ENCODE measurements at places on chromosomes 3 and 15.
A peak's percentile ranks its signal among the peaks of the same experiment; 100 is the strongest.

- no peak for DNase-seq
Measured at GRCh38 chr3:155629056-155629455, 115.8 kb downstream of the PLCH1 start.

DNA sequence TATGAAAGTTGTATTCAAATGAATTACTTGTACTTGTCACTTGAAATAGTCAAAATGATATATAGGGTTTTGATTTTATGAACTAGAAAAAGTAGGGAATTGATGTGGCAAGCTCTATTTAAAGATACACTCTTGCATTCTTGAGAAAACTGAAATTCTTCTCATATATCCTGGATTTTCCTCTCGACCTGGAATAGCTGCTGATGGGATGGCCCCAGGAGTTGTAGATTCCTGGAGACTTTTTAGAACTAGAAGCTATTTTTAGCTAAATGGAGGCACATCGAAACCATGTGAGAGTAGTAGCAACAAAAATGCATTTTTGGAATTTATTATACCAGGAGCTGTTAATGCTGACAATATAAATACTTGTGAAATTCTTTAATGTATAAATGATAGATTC lies 125.9 kb downstream of the LEKR1 start:
- no peak for DNase-seq

DNA sequence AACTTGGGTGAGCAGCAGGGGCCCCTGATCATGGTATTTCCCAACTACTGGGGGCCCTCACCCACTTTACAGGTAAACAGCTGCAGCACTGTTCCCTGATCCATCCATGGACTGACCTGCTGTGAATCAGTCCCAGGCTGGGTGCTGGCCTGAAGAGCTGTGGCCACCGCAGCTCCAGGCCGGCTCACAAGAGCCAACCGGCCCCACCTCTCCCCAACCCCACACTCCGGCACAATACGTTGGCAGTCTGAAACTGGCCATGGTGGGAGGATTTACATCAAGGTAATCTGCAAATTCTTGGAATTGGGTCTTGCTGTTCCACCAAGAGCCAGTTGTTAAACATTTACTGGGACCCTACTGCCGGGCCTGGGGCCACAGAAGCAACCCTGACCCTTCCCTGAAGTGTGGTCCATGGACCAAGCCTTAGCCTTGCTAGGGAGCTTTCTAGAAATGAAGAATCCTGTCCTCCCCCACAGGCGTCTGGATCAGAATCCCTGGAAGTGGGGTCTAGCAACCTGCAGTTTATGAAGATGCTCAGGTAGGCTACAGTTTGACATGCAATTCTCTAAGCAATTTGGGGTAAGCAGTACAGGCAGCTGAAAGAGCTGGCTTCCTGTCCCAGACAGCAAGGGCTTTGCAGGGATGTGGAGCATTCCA lies 3.7 kb downstream of the SLC6A20 start:
- DNase-seq, result no peak

DNA sequence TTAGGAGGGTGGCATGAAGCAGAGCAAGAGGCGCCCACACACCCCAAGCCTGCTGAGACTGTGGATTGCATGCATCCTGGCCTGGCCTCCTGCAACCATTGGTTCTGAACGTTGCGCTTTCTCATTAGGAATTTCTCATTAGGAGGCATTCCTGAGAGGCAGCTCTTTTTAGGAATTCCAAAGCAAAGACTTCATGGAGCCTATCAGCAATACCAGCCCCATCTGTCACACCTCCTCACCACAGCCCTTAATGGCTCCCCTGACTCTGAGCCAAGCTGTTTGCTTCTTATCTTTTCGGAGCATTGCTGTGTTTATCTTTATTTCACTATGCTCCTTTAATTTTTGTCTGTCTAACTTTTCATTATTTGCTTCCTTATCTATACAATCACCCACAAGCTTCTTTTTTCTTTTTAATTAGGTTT lies 226.9 kb downstream of the CACNA2D3 start:
- DNase-seq, result no peak

DNA sequence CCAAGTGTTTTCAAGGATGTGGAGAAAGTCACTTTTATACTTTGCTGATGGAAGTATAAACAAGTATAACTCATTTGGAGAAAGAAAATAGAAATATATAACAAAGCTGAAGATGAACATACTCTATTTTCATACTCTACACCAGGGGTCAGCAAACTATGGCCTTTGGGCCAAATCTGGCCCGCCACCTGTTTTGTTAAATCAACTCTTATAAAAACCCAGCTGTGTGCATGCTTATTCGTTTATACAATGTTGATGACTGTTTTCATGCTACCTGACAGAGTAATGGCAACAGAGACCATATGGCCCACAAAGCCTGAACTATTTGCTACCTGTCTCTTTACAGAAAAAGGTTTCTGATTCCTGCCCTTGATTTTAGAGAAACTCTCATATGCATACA lies 124.0 kb downstream of the NR1D2 start:
- DNase-seq, result peak; percentile 25

DNA sequence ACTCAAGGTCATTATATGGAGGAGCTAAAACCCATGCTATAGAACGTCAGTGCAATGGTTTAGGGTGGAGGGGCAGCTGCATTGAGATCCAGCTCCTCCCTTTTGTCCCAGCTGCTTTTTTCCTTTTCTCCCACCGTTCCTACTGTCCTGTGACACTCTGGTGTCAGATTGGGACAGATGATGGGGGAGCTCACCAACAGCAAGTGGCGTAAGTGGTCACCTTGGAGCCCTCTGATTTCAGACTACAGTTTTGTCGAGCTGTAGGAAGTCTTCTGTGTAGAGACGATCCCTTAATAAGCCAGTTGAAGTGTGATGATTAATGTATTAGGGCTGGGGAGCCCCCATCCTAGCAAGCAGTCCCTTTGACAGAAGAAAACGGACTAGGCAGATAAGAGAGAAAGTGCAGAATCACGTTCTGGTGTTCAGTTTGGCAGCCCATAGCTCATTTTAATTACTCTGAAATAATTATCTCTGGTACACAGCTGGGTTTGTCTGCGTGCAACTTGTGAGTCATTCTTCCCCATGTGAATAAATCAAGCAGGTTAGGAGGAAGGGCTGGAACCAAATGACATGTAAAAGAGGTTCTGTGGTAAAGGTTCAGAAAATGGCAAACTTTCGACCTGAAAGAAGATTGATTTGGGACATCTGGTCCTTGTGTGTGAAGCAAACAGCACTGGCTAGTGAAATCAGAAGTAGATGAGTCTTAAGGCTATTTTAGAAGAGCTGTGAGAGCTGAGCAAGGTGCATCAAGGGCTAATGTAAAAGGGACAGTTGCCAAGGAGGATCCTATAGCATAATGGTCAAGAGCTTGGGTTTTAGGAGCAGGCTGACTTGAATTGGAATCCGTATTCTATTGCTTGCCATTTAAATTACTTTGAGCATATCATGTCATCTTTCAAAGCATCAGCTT lies 241.4 kb downstream of the EDEM1 start:
- no peak for DNase-seq

GRCh38 chr3:57923101-57923500 lies 85.1 kb upstream of the FLNB start:
- DNase-seq, result no peak

DNA sequence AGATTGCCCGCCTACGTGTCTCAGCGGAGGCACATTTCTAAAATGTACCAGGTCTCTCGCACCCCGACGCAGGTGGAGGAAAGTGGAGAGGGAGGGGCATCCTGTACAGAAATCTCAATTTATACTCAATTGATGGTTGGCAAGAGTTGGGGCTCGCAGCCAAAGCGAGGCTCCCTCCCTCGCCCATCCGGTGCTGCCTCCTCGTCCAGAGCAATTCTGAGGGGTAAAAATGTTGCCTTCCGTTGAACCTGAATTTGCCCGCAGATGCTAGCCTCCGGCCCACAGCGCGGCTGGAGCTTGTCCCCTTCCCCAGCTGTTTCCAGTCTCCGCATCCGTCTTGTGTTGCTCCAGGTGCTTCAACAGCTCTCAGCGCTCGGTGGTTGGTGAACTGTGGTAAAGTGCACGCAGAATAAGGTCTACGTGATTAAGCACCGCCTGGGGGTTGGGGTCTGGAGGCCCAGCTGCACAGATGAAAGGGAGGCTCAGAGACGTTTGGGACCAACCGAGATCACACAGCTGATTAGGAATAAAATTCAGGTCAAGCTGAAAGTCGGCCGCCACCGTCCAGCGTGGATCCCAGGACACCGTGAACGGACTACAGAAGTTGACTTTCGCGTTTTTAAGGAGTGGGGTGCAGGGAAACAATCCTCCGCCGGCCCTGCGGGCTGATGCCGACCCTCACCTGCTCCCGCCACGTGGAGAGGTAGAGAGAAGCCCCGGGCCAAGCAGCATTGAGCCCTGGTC lies 846 bp upstream of the POLG start:
- DNase-seq, result peak; percentile 91

DNA sequence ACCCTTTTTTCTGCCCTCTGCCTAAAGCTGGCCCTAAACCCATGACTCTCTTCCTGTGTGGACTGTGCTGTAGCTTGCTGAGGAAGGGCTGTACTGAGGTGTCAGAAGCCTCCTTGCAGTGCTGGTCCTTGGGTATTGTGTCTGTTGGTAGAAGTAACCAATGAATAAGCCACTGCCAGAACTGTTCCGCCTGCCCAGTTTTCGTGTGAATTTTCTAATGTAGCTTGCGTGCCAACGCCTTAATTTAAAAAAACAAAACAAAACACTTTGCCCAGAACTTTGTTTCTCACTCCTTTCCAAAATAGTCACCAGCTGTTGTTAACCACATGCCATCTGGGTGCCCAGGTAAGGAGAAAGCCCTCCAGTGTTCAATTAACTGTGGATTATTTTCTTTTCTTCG lies 101.9 kb downstream of the KLHL25 start:
- DNase-seq, result peak; percentile 58

- no peak for DNase-seq
Measured at GRCh38 chr15:69436951-69437350, 15.7 kb upstream of the RPLP1 start.

DNA sequence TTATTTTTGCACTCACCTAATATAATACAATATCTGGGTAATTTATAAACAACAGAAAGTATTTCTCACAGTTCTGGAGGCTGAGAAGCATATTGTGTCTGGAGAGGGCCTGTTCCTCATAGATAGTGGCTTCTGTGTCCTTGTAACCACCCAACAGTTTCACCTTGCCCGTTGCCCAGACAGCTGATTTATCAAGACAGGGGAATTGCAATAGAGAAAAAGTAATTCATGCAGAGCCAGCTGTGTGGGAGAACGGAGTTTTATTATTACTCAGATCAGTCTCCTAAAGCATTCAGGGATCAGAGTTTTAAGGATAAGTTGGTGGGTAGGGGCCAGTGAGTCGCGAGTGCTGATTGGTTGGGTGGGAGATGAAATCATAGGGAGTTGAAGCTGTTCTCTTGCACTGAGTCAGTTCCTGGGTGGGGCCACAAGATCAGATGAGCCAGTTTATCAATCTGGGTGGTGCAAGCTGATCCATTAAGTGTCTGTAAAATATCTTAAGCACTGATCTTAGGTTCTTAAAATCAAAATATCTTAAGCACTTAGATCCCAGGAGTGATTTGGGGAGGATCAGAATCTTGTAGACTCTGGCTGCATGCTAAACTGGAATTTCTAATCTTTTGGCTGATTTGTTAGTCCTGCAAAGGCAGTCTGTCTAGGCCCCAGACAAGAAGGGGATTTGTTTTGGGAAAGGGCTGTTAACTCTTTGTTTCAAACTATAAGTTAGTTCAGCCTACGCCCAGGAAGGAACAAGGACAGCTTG lies 33.9 kb upstream of the C15orf39 start:
- no peak for DNase-seq

DNA sequence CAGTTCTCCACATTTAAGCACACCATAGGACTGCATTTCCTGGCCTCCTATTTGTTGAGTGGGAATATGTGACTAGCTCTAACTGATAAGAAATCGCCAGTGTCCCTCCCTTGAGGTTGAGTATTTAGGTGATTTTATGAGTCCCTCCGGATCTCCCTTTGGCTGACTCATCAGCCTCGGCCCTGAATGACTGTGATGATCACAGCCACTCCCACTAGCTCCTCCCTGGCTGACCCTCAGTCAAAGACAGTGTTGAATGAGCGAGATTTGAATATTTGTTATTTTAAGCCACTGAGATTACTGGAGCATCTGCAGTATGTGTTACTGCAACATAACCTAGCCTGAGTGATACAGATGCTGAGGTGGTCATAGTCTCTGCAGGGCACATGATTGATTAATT lies 515.3 kb downstream of the EPHB1 start:
- no peak for DNase-seq

DNA sequence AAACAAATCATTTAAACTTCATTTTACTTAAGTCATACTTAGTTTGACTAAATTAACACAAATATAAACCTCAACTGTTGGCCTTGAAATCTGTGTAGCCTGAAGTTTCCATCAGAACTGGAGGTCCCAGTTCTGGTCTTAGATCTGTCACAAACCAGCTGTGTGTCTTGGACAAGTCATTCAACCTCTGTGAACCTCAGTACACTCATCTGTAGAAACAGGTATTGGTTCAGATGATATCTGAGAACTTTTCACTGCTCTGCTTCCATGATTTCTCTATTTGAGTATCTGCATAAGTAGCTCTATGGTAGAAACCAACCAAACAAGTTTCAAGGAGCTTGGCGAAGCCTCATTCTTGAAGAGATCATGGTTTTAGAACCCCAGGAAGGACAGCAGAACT lies 60.4 kb upstream of the SLC2A2 start:
- DNase-seq, result no peak

- DNase-seq, result no peak
Measured at GRCh38 chr3:145696011-145696410, 465.0 kb downstream of the PLOD2 start.

DNA sequence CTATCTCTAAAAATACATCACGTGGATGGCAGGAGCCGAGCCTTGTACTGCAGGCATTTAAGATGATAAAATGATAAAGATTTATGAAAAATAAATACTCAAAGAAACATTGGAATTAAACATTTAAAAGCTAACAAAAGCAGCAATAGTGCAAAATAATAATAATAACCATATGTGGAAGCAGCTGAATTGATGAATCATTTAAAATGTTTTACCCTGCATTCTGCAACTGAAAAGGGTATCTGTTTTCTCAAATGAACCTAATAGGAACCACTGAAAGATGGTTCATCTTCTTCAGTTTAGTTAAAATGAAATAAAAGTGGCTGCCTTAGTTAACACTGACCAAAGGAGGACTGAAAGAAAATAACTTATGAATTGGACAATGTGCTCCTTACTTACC lies 436.1 kb downstream of the TUSC7 start:
- no peak for DNase-seq

- DNase-seq, result no peak
Measured at GRCh38 chr3:62566022-62566557, 192.7 kb upstream of the FEZF2 start.

DNA sequence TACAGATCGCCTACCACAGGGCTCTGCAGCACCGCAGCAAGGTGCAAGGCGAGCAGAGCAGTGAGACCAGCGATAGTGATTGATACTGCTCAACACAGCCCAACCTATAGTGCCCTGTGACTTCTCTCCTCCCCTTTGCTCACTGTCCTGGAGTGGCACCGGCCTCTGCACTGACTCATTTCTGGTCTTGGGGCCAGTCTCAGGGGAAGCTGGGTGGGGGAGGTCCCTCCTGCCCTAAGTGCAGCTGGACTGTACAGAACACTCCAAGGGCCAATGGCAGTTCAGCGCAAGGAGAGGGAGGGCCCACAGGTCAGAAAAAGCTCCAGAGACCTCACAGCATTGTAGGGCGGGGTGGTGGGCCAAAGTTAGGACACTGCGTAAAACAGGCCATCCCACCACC lies 2.5 kb upstream of the OGG1 start:
- no peak for DNase-seq

GRCh38 chr3:40524568-40525285 lies at the start of gene ZNF621:
Gene ZNF621 (plus strand): TSS chr3:40524960. CDS start chr3:40525841, 881 bp downstream.
- peak; percentile 81 for DNase-seq

Data from NAMALWA (cell line).